SW 1271 (cell line): ENCODE measurements at places on chromosomes 2 and 18.

GRCh38 chr2:71906357-71906973, 241.2 kb downstream of the CYP26B1 start:
- no peak for DNase-seq

DNA sequence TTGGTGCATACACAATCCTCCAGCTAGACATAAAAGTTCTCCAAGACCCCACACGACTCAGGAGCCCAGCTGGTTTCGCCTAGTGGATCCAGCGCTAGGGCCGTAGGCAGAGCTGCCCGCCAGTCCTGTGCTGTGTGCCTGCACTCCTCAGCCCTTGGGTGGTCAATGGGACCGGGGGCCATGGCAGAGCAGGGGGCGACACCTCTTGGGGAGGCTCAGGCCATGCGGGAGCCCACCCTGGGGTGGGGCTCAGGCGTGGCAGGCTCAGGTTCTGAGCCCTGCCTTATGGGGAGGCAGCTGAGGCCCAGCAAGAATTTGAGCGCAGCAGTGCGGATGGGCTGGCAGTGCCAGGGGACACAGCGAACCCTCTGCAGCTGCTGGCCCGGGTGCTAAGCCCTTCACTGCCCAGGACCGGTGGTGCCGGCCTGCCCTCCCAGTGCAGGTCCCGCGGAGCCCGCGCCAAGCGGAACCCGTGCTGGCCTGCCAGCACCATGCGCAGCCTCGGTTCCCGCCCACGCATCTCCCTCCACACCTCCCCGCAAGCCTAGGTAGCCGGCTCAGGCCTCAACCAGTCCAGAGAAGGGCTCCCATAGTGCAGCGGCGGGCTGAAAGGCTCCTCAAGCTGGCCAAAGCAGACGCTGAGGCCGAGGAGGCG, 1566.6 kb upstream of the SLC39A10 start:
- no peak for DNase-seq

DNA sequence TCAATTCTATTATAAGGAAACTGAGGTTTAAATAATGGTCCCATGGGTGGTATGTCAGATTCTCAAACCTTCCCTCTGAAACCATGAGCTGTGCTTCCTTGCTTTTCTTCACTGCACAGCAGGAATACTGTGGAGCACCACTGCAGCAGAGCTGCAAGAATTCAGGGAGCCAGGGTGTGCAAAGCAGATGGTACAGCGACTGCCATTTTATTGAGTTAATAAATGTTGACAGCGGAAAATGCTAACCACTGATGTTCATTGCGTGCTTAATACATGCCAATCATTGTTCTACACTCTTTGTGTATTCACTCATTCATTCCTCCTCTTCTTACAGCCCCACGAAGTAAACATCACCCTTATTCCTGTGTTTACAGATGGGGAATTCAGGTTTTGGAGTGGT, 152.2 kb upstream of the THSD7B start:
- DNase-seq = no peak

GRCh38 chr2:101467306-101467705, 7.6 kb downstream of the RFX8 start:
- DNase-seq = no peak

DNA sequence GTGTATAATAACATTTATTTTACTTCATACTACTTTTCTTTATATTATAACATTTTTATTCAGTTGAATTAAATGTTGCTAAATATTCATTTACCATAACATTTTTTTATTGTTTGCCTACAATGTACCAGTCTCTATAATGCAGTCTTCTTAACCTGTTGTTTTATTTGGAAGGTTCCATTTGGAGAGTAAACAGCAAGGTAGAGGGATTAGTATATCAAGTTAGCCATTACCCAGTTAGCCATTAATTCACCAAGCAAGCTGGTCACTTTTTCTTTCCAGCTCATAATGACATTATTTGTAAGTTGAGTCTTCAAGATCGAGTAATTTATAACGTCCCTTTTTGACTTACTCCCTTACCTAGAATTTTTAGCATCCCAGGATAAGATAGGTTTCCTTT, 29.7 kb upstream of the NT5C1B start:
- DNase-seq = no peak

- no peak for DNase-seq
Observed at GRCh38 chr2:65386989-65387388, 45.4 kb downstream of the SPRED2 start.

- no peak for DNase-seq
Observed at GRCh38 chr2:43025709-43026295, 200.6 kb downstream of the ZFP36L2 start.

DNA sequence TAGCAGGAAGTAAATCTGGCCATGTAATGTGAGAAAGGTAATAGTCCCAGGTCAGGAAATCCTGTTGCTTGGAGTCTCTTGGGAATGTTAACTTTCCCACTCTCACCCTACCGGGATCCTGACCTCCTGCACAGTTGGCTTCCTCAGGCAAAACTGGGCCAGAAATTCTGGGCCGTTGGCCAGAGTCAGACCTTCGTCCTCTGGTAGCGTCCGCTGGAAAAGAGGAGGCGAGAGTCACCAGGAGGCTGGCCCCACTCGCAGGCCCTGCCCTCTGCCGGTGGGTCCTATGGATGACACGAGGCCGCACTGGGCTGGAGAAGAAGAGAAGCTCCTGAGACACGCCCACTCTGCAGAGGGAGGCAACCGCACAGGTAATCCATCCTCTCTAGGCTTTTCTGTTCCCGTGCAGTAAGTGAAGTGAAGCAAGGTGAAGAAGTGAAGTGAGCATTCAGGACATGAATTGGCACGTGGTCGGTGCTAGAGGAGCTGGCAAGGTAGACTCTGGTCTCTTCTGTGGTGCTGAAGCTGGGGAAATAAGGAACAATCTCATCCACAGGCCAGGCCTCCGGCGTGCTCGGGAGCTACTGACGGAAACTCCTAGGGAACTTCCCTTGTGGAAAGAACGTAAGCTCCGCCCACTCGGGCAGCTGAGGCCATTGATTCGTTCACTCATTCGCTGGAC, 182.7 kb upstream of the GLI2 start:
- DNase-seq = no peak

GRCh38 chr2:69141061-69141460, 128.1 kb downstream of the ANTXR1 start:
- no peak for DNase-seq

DNA sequence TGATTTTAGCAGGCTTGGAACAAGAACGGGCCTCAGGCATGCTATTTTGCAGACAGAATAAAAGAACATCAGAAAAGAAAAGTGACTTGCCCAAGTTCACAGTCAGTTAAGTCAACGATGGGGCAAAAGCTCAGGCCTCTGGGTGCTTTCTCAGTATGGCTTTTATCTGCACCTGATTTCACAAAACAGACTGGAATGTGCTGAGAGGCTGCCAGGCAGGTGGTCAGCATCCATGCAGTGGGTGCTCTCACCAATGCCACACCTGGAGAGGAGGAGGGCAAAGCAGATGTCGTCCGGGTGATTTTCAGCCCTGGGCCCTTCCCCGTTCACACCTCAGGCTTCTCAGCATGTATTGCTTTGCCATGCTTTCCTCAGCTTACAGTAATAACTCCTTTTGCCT, 854.6 kb downstream of the RNF144A start:
- no peak for DNase-seq

- DNase-seq = no peak
Observed at GRCh38 chr2:131658769-131659131, 131.1 kb downstream of the CCDC74A start.

GRCh38 chr2:47725808-47726207, 57.1 kb upstream of the MSH6 start:
- no peak for DNase-seq

- no peak for DNase-seq
Observed at GRCh38 chr2:15916336-15916735, 24.0 kb upstream of the MYCN start.

- no peak for DNase-seq
Observed at GRCh38 chr2:119960821-119961220, 52.1 kb upstream of the EPB41L5 start.

GRCh38 chr2:19494241-19494640, 135.8 kb upstream of the OSR1 start:
- DNase-seq = no peak

DNA sequence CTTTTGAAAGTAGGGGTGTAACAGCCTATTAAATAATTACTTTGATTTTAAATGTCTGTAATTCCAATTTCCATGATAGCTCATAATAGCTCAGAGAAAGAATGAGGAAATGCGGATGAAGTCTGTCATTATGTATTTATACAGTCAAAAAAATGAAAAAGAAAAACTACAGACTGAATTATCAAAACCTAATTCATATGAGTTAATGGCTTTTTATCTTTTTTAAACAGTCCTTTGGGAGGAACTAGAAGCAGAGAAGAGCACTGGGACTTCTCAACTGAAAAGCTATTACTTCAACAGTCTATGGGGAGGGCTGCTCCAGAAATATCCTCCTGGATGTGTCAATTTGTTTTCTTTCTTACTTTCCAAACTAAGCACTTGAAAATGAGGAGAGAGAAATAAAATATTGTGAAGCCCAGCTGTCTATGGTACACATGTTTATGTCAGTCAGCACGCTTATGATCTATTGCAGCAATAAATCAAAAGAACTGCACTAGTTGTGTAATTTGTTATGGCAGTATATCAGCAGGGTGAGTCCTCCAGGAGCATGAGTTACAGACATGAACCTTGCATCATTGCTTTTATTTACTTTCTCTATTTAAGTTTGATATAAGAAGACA, 1550.2 kb downstream of the LRP1B start:
- no peak for DNase-seq

- DNase-seq = no peak
Observed at GRCh38 chr2:88832311-88832991, 141.0 kb downstream of the RPIA start.

GRCh38 chr2:55672630-55673029, 21.0 kb downstream of the PNPT1 start:
- DNase-seq = no peak

- DNase-seq = no peak
Observed at GRCh38 chr2:16016282-16016681, 75.9 kb downstream of the MYCN start.

- no peak for DNase-seq
Observed at GRCh38 chr2:85272357-85272756, 55.4 kb downstream of the TGOLN2 start.

DNA sequence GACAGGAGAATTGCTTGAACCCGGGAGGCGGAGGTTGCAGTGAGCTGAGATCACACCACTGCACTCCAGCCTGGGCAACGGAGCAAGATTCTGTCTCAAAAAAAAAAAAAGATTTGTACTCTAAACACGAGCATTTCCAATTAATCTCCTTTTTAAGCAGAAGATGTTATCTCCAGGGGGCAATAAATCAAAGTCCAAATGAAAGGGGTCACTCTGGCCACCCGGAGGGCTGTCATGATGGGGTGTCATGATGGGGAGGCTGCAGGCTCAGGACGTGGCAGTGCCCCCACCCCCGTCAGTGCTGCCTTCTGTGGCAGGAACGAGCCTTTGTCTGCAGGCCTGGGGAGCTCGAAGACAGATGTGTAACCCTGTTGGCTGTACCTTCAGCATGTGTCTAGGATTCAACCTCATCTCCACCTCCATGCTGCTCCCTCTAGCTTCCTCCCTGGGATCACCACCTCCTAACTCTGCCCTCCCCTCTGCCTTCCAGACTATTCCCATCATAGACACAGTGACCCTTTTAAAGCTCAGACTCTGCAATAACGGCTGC, 76.9 kb upstream of the YWHAQ start:
- DNase-seq = no peak

DNA sequence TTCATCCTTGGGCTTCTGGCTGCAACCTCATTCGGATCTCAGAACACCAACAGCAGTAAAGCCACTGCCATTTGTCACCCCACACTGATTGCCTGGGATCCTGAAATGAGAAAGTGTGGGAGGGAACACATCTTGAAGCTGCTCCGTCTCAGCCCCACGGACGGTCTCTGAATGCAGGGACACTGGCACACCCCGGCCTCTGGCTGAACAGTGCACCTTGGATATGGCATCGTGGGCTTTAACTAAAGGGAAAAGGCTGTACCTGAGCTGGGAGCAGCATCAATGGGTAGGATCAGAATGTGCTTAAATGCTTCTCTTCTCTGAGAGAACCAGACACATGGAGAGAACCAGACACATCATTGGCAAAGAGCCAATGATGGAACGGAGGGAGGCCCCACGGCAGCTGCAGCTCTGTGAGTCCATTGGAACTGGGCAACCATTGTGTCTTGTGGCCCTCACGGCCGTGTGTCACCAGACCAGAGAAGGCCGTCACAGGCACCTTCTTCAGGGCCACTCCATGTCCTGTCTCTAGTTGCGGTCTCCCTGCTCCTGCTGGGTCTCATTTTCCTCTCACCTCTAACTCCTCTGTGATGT, 193.4 kb upstream of the MYT1L start:
- no peak for DNase-seq

- DNase-seq = no peak
Observed at GRCh38 chr2:182522405-182522896, 95.6 kb upstream of the PDE1A start.

GRCh38 chr18:58362027-58362575, 266.8 kb downstream of the ALPK2 start:
- peak; percentile 32 for DNase-seq

GRCh38 chr2:165682546-165682945, 111.5 kb downstream of the GALNT3 start:
- DNase-seq = no peak

DNA sequence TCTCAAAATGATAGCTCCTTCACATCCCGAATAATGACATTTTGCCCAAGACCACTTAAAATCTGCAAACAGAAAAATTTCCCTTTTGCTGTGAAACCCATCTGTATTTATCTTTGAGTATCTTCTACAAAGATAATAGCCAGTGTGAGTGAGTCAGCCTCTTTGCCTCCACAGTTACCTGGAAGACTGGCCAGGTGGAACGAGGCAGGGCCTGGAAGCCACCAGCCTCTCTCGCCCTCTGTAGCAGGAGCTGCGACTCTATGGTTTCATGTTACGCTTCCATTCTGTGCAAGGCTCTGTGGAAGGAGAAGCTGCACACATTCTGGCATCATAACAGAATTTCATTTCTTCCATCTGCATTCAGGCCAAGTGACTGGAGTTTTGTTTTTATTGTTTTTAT, 9.5 kb downstream of the ELP2 start:
- no peak for DNase-seq

GRCh38 chr2:151374436-151374835, 17.0 kb downstream of the TNFAIP6 start:
- DNase-seq = peak; percentile 7

GRCh38 chr18:55322178-55322735, 265.7 kb downstream of the TCF4 start:
- DNase-seq = no peak

DNA sequence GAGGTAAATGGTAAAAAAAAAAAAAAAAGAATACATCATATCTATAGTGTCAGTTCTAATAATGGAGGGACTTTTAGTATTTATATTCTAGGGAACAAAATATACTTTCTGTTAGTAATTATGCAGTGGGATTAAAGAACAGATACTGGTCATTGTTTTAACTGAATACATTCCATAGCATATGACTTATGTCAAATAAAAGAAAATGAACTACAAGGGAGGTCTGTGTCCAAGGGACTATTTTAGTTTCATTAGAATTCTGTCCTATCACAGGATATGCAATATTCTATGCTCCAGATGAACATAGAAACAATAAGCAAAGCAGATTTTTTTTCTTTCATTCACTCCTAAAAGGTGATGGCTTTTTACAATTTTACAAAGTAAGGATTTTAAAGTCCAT, 154.2 kb upstream of the ZEB2 start:
- DNase-seq = no peak

- DNase-seq = no peak
Observed at GRCh38 chr2:101717071-101717845, 19.8 kb downstream of the MAP4K4 start.
